ENCODE measurements at places on chromosomes 16 and 17.

DNA sequence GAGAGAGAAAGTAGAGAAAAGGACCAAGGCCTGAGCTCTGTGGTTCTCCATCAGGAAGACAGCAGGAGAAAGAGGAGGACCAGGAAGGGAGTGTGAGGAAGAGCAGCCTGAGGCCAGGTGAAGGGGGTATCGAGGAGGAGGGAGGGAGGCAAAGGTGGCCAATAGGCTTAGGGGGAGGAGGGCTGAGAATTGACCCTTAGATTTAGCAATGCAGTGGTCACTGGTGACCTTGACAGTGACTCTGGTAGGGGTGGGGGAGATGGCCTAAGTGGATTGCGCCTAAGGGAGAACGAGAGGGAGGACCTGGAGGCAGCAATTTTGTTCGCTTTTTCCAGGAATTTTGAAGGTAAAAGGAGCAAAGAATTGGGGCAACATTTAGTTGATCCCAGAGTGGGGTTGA, 5.4 kb upstream of the NAGS start:
- DNase-seq, result no peak

GRCh38 chr17:82198092-82198491, 14.6 kb downstream of the CCDC57 start:
- no peak for DNase-seq

GRCh38 chr16:82867485-82867884, 240.7 kb downstream of the CDH13 start:
- DNase-seq, result no peak

DNA sequence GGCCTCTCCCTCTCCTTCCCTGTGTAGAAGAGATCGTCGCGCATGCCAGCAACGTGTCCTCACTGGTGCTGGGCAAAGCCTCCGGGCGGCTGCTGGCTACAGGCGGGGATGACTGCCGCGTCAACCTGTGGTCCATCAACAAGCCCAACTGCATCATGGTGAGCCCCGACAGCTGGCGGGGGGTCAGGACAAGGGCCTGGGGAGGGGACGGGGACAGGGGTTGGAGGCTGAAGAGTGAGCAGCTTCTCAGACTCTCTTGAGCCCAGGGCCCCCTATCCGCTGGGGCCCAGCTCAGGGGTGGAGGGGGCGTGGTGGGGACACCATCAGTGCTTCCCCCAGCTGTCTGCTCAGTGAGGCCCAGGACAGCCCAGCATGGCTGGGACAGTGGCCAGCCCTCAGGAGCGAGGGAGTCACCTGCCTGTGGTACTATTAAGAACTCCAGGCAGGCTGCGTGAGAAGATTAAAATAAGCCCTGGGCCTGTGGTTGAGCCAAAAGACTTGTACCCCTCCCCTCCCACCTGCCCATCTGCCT, 6.2 kb downstream of the KATNB1 start:
- no peak for DNase-seq

DNA sequence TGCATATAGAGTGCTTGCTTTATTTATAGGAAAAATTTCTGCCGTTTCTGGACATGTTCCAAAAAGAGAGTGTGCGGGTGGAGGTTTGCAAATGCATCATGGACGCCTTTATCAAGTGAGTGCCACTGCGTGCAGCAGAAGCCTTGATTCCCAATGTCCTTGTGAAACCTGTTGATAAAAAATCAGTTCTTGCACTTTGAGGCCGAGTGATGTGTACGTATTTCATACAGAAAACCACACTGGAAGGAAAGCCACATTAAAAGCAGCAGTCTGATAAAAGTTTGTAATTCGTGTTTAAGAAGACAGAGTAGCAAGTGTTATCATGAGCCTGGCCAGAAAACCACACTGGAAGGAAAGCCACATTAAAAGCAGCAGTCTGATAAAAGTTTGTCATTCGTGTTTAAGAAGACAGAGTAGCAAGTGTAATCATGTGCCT, 78.0 kb downstream of the KNOP1 start:
- DNase-seq, result no peak
